Tibial nerve (tissue), 4 donors: ENCODE measurements at places on chromosomes 16 and 17. TPM values are rescaled to one million over a fixed set of nuclear protein-coding genes. Genes with fewer than 3 reads are reported as not detected.

Gene PLCD3
- 45.7 TPM for total RNA-seq

Gene CSH2
- total RNA-seq: not detected

Gene P2RX5
- not detected for total RNA-seq

Gene CCDC40
- total RNA-seq: 12.6 TPM

Gene MARVELD3
- total RNA-seq: not detected

GRCh38 chr17:77508047-77508715, 367.4 kb downstream of the SEC14L1 start:
- DNase-seq: no peak

Gene ADGRG3
- total RNA-seq: not detected

Gene SEPHS2
- 26.2 TPM for total RNA-seq

GRCh38 chr17:2435862-2436261, 35.0 kb upstream of the MNT start:
- DNase-seq: no peak
